Stimulated activated CD4-positive, alpha-beta T cell treated with anti-CD3 and anti-CD28 coated beads, Interleukin-12 subunit alpha, Interleukin-12 subunit beta, amount 100 ng/mL, for 24 hours (primary cell): ENCODE measurements at places on chromosomes 5 and 9.

DNA sequence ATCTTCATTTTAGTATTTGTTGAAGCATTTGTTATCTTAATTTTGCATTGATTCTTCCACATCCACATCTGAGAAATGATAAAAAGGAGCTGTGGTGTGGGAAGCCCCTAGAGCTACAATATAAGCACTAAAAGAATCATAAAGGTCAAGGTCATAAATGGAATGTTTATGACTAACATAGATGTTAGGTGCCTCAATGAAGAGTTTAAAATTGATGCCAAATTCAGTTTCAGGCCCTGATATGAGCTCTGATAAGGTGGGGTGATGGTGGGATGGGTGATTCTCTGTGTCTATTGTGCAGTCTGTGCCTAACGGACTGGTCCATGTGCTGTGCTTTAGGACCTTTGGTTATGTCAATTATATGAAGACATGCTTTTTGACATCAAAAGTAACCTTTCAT, 61.2 kb upstream of the CAMK4 start:
- DNase-seq, result no peak

DNA sequence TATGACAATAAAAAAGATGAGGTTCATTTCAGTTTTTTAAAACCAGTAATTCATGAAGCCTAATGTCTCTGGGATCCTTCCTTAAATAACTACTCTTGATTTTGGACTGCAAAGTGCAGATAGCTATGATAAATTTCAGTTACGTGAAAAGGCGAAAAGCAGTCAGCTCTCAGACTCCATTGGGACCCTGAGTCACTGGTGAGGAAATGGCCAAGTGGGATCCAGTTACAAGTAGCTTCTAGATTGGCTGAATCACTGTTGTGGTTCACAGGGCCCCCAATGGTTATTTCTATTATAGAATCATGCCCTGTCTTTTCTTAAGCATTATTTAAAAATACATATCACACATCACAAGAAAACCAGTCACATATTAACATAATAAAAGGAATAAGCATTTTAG, 31.1 kb upstream of the PPP3R2 start:
- DNase-seq, result no peak

DNA sequence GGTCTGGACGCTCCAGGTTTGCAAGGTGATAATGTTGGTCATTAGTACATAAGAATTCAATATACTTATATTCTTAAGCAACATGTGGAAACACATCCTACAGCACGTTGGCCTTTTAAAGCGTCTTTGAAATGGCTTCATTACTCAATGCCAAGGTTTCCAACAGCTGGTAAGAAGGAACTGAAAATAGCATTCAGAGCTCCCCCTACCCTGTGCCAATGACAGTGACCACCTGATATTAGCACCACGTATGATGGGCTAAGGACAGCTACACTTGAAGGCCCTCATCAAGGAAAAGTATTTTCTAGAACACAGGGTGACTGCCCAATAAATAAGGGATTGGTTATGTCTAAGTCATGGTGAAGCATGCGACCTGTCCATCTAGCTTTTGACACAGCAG, 9.9 kb downstream of the ZNF622 start:
- no peak for DNase-seq

- DNase-seq, result no peak
Measured at GRCh38 chr9:35367451-35367850, 122.5 kb upstream of the RUSC2 start.

DNA sequence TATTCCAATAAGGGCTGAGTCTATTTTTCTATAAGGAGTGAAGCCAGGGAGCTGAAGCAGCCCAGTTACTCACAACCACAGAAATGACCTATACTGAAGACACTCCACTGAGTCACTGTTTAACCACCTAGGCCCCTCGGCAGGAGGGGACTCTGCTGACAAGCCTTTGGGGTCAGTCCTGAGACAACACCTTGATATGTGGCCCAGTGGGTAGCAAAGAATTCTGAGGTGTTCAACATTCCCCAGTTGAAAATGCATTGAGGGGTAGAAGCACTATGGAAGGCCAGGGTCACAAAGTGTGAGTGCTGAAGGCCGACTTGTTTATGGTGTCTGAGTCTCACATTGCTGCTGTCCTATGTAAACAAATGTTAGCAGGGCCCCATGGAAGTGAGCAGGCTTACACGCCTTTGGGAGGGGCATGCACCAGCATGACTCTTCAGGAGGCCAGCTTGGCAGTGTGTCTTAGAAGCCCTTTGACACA, 112.6 kb upstream of the NFIL3 start:
- DNase-seq, result no peak

DNA sequence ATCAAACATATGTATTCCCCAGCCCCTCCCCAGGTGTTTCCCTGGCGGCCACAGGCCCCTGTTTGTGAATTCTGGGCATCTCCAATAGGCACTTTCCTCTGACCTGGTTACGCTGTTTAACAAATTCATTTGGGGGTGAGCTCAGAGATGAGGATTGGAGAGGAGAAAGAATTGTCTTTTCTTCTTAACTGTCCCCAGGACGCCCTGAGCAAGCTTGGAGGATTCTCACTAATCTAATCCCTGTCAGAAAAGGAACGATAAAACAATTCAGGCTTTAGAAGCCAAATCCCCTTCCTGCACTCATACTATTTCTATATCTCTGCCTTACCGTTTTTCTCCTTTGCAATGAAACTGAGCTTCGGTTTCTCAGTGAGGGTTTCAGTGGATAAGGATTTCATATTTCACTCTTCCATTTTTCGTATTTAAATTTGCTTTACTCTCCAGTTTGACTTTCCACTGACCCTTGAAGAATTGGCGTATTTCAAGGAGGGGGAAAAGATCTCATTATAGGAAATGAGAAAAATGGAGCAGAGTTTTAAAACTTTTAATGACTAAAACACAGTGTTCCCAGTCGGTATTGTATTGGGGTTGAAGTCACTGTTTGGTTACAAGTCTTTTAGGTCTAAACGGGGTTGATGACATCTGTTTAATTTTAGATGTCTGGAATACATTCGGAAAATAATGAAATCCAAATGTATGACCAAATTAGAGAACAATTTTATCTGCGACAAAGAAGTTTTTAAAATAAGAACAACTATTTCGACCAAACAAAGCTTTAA, 180.1 kb downstream of the MACROH2A1 start:
- no peak for DNase-seq

GRCh38 chr9:89677702-89678395, 73.0 kb downstream of the GADD45G start:
- DNase-seq, result no peak

DNA sequence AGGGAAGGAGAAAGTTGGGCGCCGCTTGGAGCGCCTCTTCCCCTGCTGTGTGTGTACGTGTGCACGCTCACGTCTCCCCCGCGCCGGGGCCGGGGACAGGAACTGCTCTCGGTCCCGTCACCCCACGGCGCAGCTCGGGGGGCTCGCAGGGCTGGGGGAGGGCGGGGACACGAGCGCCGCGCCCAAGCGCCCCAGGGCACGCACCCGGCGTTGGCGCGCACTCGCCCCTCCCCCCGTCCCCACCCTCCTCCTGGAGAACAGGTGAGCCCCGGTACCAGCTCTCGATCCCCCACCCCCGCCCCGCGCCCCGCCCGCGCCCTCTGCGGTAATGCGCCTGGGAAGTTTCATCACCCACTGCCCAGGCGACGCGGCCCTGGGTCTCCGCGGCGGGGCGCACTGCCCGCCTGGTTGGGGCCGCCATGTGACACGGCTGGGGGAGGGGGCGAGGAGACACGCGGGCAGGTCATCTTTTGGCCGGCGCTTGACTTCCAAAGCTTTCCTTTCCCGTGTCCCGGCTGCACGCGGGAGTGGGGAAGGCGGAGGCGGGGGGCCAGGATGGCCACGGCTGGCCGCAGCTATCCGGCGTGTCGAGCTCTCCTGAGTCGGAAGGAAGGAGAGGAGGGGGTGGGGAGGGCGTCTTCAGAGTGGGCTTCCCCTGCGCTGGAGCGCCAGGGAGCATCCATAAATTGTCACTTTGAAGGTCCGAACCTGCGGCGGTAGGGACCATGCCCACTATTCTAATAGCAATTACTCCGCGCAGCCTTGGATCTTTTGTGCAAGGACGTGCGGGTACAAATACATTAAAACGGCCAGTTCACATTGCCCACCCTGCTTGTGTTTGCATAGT, 1.5 kb upstream of the STC2 start:
- no peak for DNase-seq

- no peak for DNase-seq
Measured at GRCh38 chr5:146016764-146017484, 80.5 kb downstream of the SH3RF2 start.

DNA sequence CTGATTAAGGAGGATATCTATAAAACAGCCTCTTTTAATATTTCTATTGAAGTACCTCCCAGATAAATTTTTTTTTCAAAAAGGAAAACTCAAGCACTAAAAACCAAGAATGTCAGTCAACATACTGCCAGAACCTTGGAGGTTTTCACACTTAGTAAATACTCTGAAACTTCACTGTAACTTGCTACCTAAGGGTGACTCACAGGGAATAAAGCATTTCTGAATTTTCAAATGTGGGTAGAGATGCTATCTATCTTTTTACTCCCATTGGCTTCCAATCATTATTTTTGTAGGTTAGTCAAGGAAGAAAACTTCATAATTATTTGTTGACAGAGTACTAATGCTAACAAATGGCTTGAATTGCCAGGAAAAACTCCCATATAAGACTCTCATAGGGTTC, 46.1 kb downstream of the SLC25A46 start:
- DNase-seq, result no peak

- no peak for DNase-seq
Measured at GRCh38 chr5:169356181-169356580, 55.2 kb upstream of the SLIT3 start.

GRCh38 chr9:34139477-34140146, 13.1 kb upstream of the DCAF12 start:
- no peak for DNase-seq

DNA sequence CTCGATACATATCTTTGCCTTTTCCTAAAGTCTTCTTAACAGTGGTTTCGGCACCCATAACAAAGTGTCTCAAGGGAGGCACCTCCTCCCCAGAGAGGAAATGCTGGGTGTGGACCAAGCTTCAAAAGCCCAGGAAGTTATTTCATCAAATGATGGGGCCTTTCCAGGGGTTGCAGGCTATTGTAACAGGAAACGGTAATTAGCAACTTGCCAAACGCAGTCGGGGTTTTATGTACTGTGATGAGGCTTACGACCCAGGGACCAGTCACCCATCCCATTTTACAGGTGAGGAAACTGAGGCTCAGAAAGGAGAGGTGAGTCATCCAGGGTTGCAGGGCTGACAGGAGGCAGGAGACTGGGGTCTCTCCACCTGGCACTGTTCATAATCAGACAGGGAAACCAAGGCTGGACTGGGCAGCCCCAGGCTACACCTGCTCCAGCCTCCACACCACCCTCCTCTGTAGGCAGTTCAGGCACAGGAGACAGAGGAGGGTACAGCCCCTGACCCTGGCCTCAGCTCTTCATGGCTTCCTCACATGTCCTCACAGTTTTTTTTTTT, 30.0 kb upstream of the SUSD3 start:
- peak; percentile 31 for DNase-seq

- no peak for DNase-seq
Measured at GRCh38 chr5:145797336-145797735, 37.8 kb downstream of the PRELID2 start.

DNA sequence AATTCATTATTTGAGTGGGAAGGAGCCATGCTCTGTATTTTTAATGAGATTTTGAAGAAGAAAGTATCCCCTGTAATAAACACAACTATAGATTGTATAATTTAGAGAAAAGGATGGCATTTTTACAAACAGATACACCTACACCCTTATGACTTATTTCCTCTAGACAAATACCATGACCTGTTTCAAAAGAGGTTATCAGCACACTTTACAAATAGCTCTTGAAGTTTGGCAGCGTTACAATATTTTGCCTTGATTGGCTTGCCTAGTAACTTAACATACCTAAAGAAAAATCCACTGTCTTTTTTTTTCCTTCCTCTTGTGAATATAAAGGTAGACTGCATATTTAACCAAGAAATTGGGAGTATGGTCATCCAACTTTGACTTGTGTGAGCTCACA, 28.5 kb upstream of the CETN3 start:
- DNase-seq, result no peak

DNA sequence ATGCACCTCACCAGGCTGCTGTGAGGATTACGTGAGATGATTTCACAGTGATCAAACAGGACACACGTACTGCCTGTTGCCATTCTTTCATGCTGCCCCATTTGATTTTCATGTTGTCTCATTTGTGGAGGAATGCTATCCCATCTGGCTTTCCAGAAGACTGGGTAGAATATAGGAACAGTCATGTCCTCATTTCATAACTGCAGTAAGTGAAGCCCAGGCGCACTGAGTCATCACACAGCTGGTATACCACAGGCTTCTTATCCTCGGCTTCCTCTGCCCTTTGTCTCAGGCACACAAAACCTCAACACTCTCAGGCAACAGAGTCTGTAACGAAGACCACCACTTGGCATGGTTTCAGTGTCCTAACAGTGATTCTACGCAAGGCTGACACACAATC, 62.3 kb downstream of the LHFPL2 start:
- no peak for DNase-seq

GRCh38 chr5:64629841-64630240, 60.5 kb upstream of the SHISAL2B start:
- DNase-seq, result no peak

- DNase-seq, result no peak
Measured at GRCh38 chr5:16057277-16057676, 122.3 kb downstream of the MARCHF11 start.

DNA sequence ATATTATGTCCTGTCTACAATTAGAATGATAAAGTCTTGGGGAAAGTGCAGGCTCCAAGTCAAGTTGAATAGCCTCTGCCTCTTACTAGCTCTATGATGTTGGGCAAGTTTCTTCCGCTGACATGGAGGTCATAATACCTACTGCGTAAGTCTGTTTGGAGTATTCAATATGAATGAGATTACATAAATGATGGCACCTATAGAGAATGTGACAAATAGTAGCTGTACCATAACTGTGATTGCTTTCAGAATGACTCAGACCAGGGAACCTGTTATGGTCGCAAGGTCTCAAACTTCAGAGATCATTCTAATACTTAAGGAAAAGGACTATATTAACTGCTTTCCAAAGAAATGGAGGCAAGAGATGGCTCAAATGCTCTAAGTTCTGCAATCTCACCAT, 94.0 kb upstream of the ABCA1 start:
- no peak for DNase-seq

DNA sequence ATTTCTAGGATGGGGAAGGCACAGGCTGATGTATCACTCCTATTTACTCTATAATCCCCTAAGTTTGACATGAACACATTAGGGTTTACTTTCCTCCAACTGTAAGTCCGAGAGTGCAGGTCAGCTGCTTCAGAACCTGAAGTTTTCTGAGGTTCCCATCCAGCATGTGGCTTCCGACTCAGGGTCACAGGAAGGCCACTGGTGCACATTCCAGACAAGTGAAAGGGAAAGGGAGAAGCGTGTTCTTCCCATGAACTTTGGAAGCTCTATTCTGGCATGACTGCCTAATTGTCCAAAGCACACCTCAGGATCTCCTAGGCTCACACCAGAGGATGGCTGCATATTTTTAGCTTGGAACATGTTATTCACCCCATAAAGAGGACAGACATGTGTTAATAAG, 602.6 kb downstream of the SEMA5A start:
- DNase-seq, result no peak

GRCh38 chr9:30574355-30575151, 1809.9 kb upstream of the ACO1 start:
- DNase-seq, result no peak
